ENCODE measurements at places on chromosomes 11 and 22.

DNA sequence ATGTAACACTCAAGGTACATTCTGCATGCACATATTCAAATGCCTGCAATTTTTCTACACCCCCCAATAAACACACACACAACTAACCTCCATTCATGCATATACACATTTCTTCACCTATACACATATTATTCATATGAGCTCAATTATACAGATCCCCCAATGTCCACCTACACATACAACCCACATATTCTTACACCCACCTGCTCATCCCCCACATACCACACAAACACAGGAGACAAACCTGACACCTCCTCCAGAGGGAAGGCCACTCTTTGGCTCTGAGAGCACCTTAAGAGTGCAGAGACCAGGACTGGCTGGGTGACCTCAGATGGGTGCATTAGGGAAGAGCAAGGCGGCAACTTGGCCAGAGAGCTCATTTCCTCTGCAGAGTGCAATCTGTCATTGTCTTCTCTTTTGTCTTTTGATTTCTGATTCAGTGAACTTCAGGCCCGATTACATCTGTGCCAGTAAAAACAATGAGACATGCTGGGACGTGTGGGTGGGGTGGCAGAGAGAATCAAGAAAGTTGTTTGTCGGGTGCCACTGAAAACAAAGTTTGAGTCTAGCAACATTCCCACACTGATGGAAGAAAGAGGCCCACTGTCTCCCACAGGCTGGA lies 208.4 kb downstream of the NXPE2 start:
- DNase-seq, result no peak

- no peak for DNase-seq
Observed at GRCh38 chr11:35047179-35047578, 91.8 kb upstream of the CD44 start.

- DNase-seq, result no peak
Observed at GRCh38 chr11:84089072-84090057, 803.2 kb upstream of the CCDC90B start.

DNA sequence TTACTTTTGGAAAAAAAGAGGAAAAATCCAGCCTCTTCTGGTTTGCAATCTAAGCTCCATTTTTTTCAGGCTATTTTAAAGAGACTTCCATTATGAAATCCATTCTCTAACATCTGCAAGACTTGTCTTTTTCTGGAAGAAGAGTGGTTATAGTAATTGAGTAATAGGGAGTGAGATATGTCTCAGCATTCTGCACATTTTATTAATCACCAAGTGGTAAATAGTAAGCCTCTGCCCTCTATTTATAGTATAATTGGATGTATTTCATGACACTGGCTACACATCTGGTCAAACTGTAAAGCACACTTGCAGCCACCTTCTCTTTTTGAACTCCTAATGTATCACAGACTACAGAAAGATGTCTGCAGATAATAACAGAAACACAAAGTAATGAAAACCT lies 391.1 kb downstream of the ETS1 start:
- no peak for DNase-seq

GRCh38 chr11:92278791-92279433 lies 54.3 kb downstream of the FAT3 start:
- no peak for DNase-seq

DNA sequence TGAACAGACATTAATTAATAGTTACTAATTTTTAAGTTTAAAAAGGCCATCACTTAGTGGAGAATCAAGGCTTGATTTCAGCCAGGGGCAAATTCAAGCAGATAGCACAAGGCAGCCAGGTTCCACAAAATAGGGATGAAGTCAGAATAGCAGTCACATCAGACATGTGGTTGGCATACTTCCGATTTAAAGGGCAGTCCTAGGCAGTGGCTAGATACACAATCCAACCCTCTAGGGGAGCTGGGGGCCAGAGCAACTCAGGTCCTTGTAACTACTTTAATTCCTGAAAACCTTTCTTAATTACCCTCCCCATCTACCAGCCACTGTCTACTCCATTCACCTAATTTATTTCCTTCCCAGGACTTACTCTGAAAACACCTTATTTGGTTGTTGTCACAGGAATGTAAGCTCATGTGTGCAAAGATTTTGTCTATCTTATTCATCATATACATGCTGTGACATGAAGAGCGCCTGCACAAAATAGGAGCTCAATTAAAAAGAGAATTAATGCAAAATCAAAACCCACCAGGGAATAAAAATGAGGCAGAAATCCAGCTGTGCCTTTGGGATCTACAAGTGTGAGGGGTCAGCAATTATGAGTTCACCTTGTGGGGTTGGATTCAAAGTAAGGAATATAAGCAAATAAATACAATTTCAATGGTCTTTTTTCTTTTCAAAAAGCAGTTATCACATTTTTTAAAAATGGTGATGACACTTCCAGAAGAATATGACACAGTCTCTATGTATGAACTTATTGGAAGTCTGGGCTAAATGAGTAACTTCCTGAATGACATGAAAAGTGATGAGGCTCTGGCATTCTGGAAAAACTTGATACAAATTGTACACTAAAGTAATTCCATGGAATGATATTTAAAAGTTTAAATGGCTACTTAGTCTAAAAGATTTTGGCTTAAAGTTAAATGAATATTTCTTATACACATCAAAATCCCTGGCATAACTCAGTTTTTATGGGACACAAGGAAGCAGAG lies 53.8 kb downstream of the COPB1 start:
- no peak for DNase-seq

DNA sequence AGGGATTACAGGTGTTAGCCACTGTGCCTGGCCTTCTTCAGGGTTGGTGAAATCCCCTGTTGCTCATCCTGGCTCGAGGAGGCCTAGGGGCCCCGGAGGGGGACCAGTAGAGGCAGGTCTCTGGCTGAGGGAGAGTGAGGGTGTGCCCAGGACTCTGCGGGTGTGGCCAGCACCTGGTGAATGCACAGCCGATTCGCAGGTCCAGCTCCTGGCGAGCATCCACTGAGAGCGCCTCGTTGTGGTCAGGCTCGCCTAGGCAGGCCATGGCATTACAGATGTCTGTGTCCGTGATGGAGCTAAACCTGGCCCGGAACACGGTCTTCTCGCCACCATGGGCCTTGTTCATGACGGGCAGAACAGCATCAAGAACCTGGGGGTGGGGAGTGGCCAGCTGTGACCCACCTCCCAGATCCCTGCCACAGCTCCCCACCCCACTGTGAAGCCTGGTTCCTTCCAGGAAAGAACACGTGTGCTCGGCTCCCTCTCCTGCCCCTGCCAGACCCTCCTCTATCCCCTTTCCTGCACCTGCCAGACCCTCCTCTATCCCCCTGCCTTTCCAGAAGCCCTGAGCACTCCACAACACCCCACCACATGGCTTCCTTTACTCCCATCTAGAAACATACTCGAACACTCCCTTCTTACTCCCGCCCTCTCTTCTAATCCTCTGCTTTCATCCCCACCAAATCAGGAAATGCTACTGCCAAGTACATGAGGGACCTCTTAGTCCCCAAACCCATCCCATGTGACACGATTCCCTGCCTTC lies 12.4 kb downstream of the TOP3B start:
- no peak for DNase-seq

DNA sequence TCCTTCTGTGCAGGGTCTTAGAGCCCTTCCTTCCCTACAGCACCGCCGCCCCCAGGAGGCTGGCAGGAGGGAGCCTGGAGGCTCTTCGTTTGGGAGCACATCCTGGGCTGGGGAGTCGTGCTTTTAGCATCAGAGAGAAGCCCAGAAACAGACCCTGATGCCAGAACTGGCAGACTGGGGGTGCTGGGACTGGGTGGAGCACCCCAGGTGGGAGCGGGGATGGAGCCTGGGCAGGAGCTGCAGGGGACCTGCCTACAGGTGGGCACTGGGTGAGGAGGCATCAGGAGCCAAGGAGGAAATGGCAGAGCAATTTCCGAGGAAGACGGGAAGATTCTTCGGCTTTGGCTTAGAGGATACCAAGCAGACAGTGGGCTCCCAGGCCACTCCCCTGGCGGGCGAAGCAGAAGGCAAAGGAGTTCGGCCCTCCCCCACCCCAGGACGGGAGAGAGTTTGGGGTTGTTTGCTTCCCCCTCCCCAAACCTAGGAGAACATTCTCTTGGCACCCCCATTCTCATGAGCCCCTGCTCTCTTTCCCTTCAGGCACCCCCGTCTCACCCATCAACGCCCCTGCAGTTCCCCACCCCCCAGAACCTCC lies 1.1 kb downstream of the SYT7 start:
- no peak for DNase-seq

DNA sequence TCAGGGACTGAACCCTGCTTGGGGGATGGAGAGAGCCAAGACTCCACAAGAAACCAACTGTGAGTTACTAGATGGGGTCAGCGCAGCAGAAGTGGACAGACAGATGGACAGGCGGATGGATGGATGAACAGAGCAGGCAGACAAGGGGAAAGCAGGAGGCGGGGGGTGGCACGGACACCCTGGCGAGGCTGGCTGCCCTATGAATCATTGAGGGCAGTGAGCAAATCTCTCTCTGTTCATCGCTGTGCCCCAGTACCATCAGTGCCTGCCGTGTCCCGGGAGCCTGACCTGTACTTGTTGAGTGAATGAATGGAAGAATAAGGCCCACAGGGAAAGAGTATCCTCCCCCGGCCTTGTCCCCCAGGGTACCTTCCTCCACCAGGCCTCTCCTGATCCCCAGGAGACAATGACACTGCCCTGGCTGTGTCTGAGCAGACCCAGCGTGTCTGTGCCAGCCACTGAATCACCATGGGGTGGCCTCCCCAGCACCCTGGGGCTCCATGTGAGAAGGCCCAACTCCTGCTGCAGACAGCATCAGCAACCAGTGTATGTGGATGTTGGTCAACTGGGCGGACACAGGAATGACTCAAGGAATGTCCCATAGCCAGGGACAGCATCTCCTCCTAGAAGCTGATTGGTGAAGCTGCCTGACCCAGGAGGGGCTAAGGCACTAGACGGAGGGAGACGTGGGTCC lies 5.1 kb upstream of the KLHL35 start:
- no peak for DNase-seq

- DNase-seq, result no peak
Observed at GRCh38 chr11:29448246-29448877, 568.5 kb downstream of the KCNA4 start.

GRCh38 chr11:31326470-31327148 lies 42.9 kb downstream of the DCDC1 start:
- no peak for DNase-seq

DNA sequence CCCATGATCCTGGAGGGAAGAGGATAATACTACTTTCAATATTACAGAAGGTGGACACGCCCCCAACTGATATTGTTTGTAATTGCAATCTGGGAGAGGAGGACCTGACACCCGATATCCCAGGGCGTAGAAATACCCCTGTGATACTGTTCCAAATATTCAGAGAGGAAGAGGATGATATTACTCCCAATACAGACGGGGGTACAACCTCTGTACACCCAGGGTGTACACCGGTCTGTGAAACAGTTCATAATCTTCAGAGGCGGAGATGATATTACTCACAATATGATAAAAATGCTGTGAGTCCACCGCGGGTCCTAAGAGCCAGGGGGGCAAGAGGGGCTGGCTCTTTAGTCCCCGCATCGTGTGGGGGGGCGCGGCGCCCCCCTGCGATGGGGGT lies 57.2 kb upstream of the ALDH3B2 start:
- no peak for DNase-seq

DNA sequence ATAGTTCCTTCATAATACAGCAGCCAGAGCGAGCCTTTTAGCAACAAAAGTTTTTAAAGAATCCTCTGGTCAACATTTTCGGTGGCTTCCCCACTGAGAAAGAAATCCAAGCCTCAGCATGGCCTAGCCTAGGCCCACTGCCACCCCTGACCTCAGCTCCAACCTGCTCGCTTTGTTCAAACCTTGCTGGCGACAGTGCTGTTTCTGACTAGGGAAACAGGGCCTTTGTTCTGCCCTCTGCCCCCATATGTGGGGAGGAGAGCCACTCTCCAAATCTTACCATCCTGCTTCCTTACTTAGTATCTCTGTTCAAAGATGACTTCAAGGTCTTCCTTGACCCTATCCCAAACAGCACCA lies 95.8 kb downstream of the CCDC83 start:
- DNase-seq, result no peak

DNA sequence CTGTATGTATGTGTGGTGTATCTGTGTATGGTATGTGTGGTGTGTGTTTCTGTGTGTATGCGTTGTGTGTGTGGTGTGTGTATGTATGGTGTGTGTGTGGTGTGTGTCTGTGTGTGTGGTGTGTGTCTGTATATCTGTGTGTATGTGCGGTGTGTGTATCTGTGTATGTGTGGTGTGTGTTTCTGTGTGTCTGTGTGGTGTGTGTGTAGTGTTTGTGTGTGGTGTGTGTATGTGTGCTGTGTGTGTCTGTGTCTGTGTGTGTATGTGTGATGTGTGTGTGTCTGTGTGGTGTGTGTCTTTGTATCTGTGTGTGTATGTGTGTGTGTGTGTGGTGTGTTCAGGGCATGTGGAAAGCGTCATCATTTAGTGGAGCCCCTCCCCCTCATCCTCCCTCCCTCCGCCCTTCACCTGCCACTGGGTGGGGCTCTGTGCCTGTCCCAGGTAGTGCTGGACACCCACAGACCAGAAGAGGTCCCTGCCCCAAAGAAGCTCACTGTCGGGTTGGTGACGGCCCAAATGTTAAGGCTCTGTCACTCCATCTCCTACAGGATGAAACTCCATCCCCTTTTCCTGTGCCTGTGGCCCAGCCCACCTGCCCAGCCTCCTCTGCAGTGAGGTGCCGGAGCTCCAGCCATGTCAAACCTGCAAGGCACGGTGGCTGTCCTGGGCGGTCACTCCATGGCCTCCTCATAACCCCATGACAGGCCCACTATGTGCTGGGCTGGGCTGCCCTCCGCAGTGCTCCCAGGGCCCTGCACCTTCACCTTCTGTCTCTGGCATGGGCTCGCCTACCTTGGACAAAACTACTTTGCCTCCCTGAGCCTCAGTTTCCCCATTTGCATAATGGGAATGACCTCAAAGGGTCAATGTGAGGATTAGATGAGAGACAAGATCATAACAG lies 23.4 kb upstream of the SHISAL1 start:
- no peak for DNase-seq

- DNase-seq, result peak; percentile 69
Observed at GRCh38 chr11:57432714-57433163, 5.8 kb upstream of the SLC43A3 start.

Data from aorta (tissue), 5 donors.